ENCODE measurements at places on chromosomes 7 and 10.

GRCh38 chr7:34655384-34655783 is 2.6 kb upstream of the NPSR1 start:
- DNase-seq: no peak

- DNase-seq: no peak
Measured at GRCh38 chr10:123421461-123421860, 244.7 kb upstream of the GPR26 start.

DNA sequence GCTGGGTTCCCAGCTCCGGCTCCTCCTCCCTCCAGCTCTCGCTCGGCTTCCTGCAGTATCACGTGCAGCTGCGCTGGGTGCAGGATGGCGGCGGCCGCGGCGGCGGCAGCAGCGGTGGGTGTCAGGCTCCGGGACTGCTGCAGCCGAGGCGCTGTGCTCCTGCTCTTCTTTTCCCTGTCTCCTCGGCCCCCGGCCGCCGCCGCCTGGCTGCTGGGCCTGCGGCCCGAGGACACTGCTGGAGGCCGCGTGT is at the start of gene CNNM1:
TSS of gene CNNM1 (plus strand) at position 53 of the 250 bp plus-strand sequence. CDS start at position 85, 32 bp downstream.
- no peak for DNase-seq

DNA sequence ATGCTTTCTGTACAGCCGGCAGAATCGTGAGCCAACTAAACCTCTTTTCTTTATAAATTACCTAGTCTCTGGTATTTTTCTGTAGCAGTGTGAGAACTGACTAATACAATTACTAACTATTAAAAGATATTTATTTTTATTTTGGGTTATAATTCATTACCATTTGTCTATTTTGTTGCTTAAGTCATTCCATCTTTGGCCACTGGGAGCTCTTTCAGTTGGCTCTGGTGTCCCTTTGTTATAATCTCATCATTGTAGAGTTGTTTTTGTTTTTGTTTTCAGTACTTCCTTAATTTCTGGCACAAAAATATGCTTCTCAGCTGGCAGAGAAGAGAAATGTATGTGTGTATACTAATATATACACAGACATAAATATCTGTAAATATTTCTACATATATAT is 807.9 kb upstream of the MBL2 start:
- DNase-seq: no peak

- DNase-seq: peak; percentile 41
Measured at GRCh38 chr7:101901661-101902491, 84.5 kb downstream of the CUX1 start.

GRCh38 chr10:24118246-24118645 is 90.7 kb upstream of the KIAA1217 start:
- DNase-seq: no peak

DNA sequence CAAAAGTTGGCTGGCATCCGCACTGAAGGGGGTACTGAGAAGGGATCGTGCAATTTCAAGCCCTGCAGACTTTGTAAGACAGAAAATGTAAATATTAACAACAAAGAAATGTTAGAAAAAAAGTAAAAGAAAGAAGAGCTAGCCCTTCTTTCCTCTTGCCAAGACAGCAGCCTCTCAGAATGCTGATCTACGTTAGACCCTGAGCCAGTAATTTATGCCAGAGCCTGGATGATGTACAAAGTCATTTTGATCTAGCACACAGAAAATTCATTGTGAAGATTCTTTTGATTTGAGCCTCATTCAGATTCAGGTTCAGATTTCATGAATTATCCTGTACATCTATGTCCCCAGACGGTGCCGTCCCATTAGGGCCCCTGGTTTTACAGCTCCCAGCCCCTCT is 105.2 kb downstream of the PRKCQ start:
- no peak for DNase-seq

DNA sequence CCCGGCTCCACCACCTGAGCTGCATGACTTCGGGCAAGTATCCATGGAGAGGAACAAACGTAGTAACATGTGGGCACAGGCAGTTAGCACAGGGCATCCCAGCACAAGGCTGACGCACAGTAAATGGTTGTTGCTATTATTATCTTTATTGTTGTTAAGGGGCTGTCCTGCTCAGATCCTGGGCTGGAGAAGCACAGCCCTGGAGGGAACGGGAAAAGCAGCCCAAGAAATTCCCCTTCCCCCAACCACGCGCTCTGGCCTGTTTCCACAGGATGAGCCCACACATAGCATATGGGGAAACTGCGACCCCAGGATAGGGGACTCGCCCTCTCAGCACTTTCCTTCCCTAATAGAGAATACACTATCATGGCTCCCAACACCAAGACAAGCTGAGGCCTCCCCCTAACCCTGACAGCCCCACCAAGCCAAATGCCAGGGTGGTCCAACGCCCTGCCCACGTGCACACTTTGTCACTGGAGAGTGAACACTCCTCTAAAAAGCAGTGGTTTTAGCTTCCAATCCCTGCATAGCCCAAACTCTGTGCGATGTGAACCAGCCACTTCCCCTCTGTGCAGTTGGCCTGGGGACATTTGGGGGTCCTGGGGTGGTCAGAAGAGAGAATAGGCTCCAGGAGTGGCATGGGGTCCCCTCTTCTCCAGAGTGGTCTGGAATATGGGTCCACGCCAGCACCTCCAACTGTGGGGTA is 11.0 kb downstream of the PSD start:
- DNase-seq: no peak

GRCh38 chr7:116332766-116333165 is 122.4 kb downstream of the TES start:
- DNase-seq: no peak

- no peak for DNase-seq
Measured at GRCh38 chr10:28316696-28317095, 13.8 kb upstream of the MPP7 start.

DNA sequence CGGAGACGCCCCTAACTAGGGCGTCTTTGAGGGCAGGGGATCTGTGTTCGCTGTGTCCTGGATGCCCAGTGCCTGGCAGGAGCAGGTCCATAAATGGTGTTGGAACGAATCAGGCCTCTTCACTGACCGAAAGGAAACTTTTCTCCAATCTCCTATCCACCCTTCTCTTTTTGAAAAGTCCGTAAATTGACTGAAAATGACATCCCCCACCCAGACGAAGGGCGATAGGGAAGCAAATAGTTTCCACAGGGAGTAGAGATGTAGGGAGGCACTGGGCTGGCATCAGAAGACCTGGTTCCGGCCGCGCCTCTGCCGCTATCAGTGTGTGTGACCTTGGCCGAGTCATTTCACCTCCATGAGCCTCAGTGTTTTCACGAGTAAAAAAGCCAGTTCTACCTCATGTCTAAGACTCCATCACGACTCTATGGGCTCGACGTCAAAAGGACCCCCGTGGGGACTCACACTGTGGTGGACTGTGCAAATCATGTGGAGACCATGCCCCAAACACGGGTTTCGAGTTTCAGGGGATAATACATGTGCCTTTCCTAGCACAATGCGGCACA is 497 bp upstream of the RAB11FIP2 start:
- no peak for DNase-seq

DNA sequence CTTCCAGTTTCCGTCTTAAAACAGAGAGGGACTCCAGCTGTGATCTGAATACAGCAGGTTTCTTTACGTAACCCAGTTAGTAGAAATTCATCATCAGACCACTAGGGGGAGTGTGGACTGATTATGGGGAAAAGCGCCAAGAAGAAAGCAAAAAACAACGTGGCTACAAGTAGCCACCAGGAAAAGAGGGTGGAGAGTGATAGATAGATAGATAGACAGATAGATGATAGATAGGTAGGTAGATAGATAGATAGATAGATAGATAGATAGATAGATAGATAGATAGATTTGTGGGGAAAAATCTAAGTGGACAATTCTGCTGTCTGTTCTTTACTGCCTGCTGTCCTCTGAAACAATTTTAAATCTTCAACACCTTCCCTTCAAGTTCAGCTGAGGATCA is 12.7 kb upstream of the AKR1B10 start:
- peak; percentile 84 for DNase-seq

DNA sequence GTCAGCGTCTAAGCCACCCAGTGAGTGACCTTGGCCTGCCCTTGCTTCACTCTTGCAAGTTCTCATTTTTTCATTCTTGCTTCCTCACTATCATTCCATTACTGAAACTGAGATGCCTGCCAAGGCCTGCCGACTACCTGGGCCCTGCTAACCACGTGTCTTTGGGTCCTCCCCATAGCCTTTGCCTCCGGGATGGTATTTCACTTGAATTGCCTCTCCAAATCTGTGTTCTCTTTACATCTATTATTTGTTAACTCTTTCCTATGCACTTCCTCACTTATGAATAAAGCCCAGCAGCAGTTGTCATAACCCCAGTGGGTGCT is 234.6 kb downstream of the SNX10 start:
- DNase-seq: no peak

DNA sequence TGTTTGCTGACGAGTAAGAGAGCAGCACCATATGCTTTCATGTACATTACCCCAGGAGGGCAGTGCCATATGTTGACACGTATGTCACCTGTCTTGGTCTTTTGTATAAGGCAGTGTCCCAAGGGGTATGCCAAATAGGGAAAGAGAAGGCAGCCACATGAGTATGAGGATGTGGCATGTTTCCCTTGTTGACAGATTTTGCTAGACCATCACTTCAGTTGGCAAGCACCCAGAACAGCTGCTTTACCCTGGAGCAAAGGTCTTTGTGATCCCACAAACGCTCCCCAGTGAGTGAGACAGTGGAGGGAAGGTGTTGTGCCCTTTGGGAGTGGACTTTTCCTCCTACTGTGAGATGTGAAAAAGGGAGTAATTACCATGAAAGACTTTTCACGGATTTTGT is 350.1 kb downstream of the ETV1 start:
- DNase-seq: no peak
